ENCODE measurements at places on chromosomes 6 and 20.

- no peak for DNase-seq
These were observed 68.5 kb downstream of the ECT2L start for GRCh38 chr6:138864343-138864890.

- no peak for DNase-seq
These were observed 1.6 kb downstream of the LPA start for GRCh38 chr6:160662429-160662828.

- peak; percentile 67 for DNase-seq
These were observed 43.7 kb downstream of the CDC5L start for GRCh38 chr6:44431118-44431725.

DNA sequence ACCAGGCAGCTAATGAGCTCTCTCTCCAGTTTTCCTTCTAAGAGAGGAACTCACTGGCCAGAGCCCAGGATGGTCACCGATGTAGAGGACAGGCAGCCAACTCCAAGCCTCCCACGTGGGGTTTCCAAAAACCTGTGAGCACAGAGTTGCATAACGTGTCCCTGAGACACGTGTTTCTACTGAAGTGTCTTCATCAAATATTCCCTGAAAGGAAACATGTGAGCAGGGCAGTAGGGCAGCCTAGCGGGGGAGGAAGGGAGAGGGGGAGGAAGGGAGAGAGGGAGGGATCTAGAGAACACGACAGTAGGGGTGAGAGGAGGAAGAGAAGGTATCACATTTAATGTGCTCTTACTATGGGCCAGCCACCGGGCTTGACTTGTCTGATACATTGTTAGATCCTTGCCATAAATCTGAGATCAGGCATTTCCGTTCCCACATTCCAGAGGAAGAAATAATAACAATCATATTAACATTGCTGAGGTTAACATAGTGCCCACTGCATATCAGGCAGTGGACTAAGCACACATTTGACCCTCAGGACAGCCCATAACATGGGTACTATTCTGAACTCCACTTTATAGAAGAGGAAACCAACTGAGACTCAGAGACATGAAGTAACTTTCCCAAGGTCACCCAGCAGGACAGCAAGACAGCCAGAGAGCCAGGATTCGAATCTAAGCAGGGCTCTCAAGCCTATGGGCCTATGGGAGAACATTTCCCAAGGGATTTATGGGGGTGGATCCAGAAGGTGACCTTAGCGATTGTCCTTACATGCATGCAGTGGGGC lies 4.5 kb upstream of the SYS1 start:
- DNase-seq, result no peak

- no peak for DNase-seq
These were observed 429.0 kb upstream of the NRSN1 start for GRCh38 chr6:23696992-23697391.

DNA sequence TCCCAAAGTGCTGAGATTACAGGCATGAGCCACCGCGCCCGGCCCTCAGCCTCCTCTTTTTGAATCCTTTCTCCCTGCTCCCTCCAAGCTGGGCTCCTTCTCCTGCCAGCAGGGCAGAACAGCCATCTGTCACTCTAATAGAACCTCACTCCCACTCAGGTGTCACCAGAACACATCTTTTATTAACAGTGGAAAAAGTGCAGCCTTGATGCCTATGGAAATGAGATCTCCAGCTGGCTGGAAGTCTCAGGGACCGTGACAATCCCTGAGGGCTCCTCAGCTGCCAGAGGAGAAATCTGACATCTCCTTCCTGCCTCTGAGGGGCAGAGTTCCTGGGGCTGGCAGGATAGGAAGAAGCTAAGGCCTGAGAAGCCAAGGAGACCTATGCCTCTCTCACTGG lies 28.0 kb downstream of the TMC2 start:
- DNase-seq, result no peak

DNA sequence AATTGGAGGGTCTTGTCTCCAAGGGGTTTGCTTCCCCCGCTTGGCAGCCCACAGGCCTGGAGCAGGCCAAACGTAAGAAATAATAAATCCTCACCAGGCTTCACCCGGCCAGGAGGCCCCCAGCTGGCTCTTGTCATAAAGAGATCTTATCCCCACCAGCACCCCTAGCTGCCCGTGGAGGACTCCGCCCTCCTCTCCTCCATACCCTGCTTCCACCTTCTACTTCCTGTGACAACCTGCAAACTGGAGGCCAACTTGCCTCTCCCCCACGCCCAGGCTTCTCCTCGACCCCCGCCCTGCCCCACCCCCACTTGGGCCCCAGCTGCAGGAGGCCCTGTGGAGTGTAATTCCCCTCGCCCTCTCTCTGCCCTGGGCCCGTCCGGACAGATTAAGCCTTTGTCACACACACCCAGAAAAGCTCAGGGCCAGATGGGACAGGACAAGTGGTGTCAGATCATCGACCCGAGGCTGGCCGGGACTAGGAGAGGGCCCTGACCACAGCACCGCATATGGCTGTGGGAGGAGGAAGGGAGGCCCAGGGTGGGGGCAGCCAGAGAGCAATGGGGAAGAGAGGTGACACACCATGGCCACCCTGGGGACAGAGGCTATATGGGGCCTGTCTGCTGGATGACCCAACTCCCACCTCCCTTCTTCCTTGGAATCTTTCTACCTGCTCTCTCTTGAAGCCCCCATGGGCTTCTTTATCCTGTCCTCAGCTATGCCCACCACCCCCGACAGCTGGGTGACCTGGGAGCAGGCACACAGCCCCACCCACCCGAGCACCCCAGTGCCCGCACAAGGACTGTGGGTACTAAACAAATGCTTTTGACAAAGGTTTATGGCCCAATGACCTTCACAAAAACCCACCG lies 3.9 kb downstream of the NOL4L start:
- DNase-seq, result no peak

GRCh38 chr6:111775145-111775922 lies 97.9 kb downstream of the FYN start:
- DNase-seq, result no peak

DNA sequence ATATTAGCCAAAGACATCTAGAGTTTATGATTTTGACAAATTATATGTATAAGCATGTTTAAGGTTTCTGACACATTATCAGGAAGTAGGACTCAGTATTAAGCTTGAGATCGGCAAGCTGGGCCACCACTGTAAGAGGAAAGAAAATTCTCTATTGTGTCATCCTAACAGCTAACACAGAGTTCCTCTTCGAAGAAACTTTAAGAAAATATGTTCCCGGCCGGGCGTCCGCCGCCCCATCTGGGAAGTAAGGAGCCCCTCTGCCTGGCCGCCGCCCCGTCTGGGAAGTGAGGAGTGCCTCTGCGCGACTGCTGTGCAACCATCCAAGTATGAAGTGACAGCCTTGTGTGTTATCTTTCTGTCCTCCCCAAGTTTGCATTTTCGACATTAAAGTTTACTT lies 23.0 kb downstream of the USP49 start:
- DNase-seq, result no peak

DNA sequence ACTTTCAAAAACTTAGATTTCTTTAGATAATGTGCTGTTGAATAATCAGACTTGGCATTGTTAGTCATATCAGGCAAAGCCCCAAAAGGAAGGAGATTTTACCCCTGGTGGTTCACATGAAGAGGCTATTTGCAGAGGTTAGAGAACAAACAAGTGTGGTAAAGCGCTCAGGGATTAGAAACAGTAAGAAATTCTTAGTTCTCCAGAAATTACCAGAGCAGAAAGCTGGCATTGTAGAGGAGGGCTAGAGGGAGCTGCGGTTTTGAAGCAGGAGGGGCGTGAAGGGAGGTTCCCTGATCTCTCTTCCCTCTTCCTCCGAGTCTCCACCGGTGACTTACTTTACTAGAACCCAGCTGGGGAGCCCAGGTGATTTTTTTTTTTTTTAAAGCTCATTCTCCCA lies 10.2 kb downstream of the MYO6 start:
- no peak for DNase-seq

DNA sequence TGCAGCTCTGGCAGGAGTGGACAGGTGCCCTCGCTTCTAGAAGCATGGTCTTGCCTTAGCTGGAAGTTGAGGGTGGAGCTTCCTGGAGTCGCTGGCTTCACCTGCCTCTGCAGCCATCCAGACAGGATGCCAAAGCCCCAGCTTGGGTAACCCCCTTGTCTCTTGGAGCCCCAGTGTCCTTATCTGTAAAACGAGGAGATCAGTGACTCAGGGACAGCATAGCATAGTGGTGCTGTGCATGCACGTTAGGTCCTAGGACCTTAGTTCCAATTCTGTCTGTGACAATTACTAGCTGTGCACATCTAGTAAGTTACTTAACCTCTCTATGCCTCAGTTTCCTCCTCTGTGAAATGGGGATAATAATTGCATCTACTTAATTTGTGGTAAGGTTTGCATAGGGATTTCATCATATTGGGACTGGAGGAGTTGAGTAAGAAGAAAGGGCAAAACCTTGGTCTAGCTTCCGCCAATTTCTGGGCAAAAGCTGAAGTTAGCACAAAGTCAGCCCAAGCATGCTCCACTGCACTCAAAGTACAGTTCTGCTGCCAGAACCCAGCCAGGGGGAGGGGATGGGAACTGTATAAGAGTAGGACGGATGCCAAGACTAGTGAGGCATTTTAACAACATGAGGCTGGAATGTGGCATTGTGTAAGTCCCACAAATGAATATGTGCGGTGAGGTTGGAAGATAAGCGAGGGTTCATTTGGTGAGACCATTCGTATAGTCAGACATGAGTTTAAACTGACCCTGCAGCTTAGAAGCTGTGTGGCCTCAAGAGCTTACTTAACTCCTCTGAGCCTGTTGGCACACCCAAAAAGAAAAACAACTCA lies 24.5 kb downstream of the TOX2 start:
- peak; percentile 99 for DNase-seq

GRCh38 chr20:37545516-37545915 lies 17.8 kb upstream of the BLCAP start:
- no peak for DNase-seq

GRCh38 chr20:37326666-37327065 lies 19.3 kb upstream of the SRC start:
- no peak for DNase-seq

GRCh38 chr20:57397693-57398108 lies 6.5 kb downstream of the RBM38 start:
- DNase-seq, result no peak

DNA sequence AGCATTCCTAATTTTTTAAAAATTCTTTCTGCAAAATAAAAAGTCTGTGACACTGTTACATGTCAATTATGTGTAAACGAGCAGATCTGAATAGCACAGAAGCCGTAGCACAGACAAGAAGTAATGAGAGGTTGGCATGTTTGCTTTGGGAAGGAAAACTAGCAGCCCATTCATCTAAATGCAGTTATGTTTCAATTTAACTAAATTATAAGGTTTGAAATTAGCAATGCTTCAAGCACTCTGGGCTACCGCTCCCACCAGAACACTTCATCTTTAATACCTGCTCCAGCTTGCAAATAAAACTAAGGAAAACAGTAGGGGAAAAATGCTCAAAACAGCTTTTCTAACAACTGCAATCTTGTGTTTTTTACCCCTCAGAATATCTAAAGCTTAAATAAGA lies 73.9 kb downstream of the PTPRK start:
- no peak for DNase-seq

GRCh38 chr6:20717743-20718142 lies 183.5 kb downstream of the CDKAL1 start:
- DNase-seq, result no peak

Data from fibroblast of the conjunctiva (primary cell).